Stimulated activated CD8-positive, alpha-beta memory T cell treated with anti-CD3 and anti-CD28 coated beads, Interleukin-4, amount 100 ng/mL, for 1 hour (primary cell): ENCODE measurements at places on chromosomes 2 and 18.

DNA sequence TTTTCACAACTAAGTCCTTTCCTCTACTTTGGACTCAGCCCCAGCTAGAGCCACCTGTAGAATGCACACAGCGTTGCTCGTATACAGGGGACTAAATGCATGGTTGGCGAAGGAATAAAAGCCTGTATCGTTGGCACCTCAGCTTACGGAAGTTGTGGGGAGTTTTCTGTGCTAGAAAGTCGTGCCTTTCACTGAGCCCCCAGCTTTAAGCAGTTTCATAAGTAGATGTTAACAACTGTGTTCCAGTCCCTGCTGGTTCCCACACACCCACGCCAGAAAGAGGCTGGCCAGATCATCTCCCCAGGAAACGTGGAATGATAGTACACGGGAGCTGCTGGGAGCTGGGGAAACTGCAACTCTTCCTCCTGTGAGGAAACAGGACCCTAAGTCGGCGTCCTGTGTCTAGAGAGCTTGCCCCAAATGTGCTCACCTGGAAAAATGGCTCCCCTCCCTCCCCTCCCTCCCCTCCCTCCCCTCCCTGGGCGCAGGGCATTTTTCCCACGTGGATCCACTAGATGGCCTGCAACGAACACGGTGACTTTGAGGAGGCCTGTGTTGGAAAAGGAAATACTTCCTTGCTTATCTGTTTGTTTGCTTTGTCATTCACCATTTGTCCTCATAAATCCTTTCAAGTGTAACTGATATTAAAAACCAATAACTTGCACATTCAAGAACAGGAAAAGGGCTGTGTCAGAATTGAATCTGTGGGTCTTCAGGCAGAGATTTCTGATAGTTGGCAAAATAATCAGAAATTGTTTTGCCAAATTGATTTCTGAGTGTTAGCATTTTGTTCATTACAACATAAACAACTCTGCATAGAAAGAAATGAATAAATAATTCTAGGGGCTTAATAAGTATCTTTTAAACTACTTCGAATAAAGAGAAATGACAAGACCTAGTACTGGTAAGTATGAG is 43.9 kb upstream of the RFX8 start:
- no peak for DNase-seq

DNA sequence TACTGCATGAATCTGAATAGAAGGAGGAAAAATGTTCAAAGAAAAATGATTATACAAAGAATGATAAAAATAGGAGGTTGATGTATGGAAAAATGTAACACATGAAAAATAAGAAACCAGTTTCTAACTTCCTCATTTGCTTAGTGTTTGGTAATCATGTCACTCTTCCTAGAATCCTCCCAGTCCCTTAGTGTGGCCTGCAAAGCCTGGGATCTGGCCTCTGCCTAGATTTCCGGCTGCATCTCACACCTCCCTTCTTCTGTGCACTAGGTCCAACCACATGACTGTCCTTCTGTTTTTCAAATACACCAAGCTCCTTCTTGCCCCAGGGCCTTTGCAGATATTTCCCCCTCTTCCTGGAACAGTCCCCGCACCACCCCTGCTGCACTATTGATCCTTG is 76.8 kb upstream of the RBMS1 start:
- no peak for DNase-seq

DNA sequence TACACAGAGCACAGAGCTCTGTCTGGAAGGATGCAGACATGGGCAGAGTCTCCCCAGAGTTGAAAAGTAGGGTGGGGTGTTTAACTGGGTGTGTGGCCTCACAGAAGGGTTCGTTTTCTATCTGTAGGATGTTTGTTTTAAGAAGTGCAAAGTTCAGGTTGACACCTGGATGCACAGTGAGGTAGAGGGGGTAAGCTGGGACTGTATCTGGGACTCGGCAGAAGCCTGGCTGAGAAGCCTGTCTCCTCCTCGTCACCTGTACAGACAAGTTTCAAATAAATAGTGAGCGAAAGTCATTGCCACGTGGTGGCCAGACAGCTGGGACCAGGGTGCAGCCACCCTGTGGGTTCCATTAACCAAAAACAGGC is 145.9 kb downstream of the KLHL29 start:
- no peak for DNase-seq

DNA sequence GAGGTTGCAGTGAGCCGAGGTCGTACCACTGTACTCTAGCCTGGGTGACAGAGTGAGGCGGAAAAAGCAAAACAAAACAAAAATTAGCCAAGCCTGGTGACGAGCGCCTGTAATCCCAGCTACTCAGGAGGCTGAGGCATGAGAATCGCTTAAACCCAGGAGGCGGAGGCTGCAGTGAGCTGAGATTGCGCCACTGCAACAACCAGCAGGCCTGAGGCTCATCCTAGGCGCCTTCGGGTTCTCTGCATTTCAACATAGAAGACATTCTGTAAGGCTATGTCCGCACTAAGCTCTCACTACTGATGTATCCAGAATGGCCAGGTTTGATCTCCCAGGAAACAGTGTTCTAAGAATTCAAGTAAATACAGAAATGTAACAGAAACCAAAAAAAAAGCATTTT is 23.5 kb downstream of the PTPN2 start:
- no peak for DNase-seq

GRCh38 chr2:235701206-235701981 is 207.6 kb downstream of the AGAP1 start:
- no peak for DNase-seq
